ENCODE measurements at places on chromosomes 5 and 9. TPM values are rescaled to one million over a fixed set of nuclear protein-coding genes. Genes with fewer than 3 reads are reported as not detected.

Gene TTC16
- under 0.01 TPM for total RNA-seq

Gene TEX48
- not detected for total RNA-seq

Gene MUSK
- 0.19 TPM for total RNA-seq

Gene CAMK2A
- 0.28 TPM for total RNA-seq

Gene NR5A1
- total RNA-seq = not detected

Gene HEMGN
- not detected for total RNA-seq

Gene TAL2
- not detected for total RNA-seq

Gene PNPLA7
- 1.4 TPM for total RNA-seq

Gene IDNK
- 5.8 TPM for total RNA-seq

Gene TNFSF15
- total RNA-seq = 1.5 TPM

Gene LRRC19
- total RNA-seq = not detected

Gene ARID3C
- total RNA-seq = under 0.01 TPM

Gene SNCAIP
- total RNA-seq = 0.85 TPM

Gene PCDHB14
- 0.58 TPM for total RNA-seq

Gene RNF183
- not detected for total RNA-seq

Gene CYSRT1
- under 0.01 TPM for total RNA-seq

Gene PIP5KL1
- 2.0 TPM for total RNA-seq

Gene GPR151
- total RNA-seq = not detected

Gene SPINK7
- not detected for total RNA-seq

Gene INSL4
- total RNA-seq = not detected

Gene FABP6
- total RNA-seq = not detected

Gene PLAC8L1
- total RNA-seq = not detected

Gene C5orf52
- not detected for total RNA-seq

Gene TMEM245
- 71.0 TPM for total RNA-seq

Gene ORM2
- total RNA-seq = not detected

Gene PLCXD3
- total RNA-seq = under 0.01 TPM

Gene ARSI
- total RNA-seq = 5.4 TPM

Gene GRIN1
- total RNA-seq = under 0.01 TPM

Gene DPM2
- 7.9 TPM for total RNA-seq

Gene HAVCR1
- total RNA-seq = 0.56 TPM

Gene RFESD
- 2.1 TPM for total RNA-seq

Gene KIF27
- 4.5 TPM for total RNA-seq

Gene GPX3
- total RNA-seq = 18.6 TPM

Gene FSTL4
- not detected for total RNA-seq
